ENCODE measurements at places on chromosomes 2 and 18.

GRCh38 chr2:168044176-168044575, 203.2 kb downstream of the STK39 start:
- no peak for DNase-seq

DNA sequence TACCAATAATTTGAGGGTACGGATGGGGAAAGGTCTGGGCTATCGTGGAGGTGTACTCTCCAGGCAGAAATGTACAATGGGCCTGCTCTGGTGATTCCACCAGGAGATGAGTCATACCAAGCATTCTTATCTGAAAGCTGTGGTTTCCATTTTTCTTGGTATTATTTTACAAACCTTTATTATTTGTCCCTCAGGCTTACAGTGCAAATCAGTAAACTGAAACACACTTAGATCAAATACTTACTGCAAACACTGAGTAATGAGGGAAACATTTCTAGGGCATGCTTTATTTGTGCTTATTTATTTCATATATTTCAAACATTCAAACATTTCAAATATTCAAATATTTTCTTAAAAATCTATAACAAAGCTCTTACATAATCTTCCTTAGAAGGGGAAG, 319.8 kb downstream of the RND3 start:
- no peak for DNase-seq

- DNase-seq: no peak
Measured at GRCh38 chr2:217444932-217445331, 557.9 kb downstream of the TNS1 start.

- DNase-seq: no peak
Measured at GRCh38 chr18:29198834-29199233, 1021.9 kb upstream of the CDH2 start.

- no peak for DNase-seq
Measured at GRCh38 chr2:53886406-53887280, 26.9 kb upstream of the GPR75 start.

GRCh38 chr2:88099798-88100488, 27.9 kb downstream of the FABP1 start:
- DNase-seq: no peak

GRCh38 chr2:137096693-137097092, 331.3 kb downstream of the THSD7B start:
- no peak for DNase-seq

- DNase-seq: no peak
Measured at GRCh38 chr18:2910751-2911425, 64.1 kb downstream of the EMILIN2 start.

DNA sequence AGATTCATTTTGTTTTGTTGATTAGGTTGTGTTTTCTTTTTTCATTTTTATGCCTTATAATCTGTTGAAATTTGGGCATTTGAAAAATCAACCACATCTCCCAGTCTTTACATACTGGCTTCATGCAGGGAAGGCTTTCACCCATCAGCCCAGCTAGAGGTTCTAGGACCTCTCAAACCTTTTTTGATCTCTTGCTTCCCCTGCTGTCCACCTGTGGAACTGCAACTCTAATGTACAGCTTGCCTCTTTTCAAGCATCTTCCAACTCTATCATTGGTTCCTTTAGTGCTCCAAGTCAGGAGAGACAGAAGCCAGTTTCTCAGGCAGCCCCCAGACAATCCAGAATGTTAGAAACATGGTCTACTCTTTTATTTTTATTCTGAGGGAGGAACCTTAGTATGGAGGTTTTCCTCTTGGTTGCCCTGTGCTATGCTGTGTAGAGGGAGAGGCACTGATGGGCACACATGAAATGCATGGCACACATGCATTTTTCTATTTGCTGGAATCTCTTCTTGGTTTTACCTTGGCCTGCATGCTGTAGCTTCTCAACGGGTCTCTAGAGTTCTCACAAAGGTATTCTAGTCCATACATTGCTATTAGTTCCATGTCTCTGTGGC, 107.2 kb upstream of the L3MBTL4 start:
- DNase-seq: no peak

DNA sequence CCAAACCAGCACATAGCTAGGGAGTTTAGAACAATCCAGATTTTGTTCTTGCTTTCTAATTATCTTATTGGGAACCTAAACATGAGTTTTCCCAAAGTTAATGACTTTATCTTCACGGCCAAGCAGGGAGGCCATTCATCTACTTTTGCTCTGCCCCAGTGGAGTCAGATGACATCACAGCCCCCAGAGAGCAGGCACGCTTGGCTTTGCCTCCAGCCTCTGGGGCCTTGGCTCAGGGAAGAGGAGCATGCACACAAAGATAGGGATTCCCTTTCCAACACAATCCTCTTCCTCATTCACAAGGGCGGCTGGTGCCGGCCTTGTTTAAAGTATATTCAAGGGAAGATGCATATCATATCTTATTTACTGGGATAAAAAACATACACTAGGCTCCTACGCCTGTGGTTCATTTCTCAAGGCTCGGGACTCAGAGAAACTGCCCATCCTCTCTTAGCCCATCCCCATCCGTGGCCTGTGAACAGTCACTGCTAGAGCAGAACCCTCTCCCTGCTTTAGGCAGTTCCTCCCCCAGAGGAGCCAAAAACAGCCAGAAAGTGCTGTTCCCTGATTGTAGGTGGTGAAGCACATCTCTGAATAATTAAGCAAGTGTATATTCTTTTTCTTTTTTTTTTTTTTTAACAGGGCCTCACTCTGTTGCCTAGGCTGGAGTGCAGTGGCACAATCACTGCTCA, 21.2 kb downstream of the TGFA start:
- DNase-seq: no peak

DNA sequence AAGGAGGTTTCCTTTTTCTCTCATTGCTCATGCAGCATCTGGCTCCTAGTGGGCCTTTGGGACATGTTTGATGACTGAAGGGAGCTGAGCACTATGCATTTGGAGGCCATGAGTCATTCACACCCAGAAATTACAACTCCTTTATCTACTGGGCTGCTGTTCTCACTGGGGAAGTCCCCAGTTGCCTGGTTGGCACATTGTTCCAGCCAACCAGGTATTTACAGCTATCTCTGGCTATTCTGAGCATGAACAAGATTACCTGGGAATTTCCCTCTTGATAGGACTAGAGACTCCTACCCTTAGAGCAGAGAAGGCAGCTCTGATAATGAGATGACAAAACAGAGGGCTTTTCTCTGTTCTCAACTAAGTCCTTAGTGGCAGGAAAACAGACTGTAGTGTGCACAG, 206.5 kb downstream of the SETBP1 start:
- peak; percentile 54 for DNase-seq

GRCh38 chr2:179412112-179412511, 147.5 kb upstream of the SESTD1 start:
- no peak for DNase-seq

DNA sequence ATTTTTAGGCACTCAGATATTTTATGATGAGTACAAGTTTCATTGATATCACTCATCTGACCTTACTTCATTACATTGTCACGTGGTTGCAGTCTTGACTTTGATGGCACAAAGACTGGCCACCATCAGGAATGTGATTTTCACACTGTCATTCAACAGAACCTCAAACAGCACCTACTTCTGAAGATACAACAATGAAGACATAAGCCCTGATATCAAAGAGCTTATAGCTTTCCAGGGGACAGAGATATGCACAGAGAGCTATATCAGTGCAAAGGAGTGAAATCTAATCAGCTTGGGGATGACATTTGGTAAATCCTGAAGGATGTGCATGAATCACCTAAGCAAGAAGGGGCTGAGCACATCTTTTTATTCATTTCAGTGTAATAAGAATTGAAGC, 72.3 kb downstream of the MEP1B start:
- DNase-seq: no peak

GRCh38 chr2:1236606-1237005, 176.7 kb upstream of the TPO start:
- DNase-seq: no peak

DNA sequence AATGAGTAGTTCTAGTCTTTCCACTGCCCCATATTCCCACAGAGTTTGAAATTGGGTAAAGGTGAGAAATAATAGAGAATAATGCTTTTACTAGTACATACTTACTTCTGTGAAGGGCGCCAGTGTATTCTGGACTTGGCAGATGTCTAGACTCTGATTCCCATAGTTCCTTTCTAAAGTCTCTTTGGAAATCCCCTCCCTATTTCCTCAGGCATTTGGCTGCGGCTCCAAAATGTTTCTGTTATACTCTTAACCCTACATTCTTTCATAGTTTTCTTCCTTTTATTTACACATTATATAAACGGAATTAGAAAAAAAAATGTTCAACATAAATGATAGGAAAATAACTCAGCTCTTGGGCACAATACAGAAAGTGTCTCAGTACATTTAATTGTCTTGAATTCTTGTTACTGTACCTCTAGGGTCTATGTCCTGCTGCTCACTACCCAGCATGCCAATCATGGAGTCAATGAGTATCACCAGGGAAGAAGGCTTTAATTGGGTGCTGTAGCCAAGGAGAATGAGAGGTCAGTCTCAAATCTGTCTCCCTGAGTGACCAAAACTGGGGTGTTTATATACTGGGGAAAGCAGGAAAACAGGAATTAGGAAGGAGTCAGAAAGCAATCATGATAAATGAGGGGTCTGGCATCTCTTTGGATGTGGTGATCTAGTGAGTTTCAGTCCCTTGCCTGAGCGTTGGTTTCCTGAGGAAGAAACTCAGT, 147.8 kb upstream of the MMADHC start:
- DNase-seq: no peak

DNA sequence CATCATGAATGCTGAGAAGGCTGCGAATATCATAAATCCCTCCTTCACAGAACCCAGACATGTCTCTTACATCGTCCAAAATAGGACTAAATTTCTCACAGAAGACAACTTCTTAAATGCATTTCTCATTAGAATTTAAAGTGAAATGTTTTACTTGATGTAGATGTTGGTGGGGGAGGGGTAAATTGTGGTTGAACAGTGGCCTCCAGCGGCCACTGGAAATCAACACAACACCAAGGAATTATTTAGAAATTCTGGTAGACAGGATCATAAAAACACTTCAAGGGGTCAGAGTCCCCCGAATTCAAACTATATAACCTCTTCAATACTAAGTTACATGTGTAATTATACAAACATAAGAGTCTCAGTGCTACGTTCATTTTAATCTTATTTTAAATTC, 135.9 kb downstream of the ABCA12 start:
- DNase-seq: peak; percentile 38

- DNase-seq: no peak
Measured at GRCh38 chr2:169203952-169204351, 134.6 kb downstream of the DHRS9 start.

- DNase-seq: no peak
Measured at GRCh38 chr2:113842919-113843736, 46.8 kb upstream of the ACTR3 start.

DNA sequence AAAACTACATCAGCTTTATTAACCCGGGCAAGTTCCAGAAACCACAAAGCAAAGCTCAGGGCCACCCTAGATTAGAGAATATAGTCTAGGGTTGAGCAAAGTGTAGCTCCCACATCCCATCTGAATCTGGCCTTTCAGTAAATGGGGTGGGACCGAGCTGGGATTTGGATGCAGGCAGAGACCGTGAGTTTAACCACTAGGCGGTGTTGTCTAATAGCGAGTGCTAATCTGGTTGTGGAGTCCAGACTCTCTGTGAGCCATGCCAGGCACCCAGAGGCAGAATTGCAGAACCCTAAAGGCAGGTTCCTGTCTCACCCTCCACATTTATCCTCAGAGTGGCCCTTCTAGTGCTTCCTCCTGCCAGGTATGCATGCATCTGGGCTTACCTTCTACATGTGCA, 435.9 kb downstream of the TSN start:
- DNase-seq: peak; percentile 30

- no peak for DNase-seq
Measured at GRCh38 chr2:192577706-192578105, 383.0 kb upstream of the TMEFF2 start.

GRCh38 chr18:66764230-66764629, 160.3 kb upstream of the CDH19 start:
- no peak for DNase-seq

DNA sequence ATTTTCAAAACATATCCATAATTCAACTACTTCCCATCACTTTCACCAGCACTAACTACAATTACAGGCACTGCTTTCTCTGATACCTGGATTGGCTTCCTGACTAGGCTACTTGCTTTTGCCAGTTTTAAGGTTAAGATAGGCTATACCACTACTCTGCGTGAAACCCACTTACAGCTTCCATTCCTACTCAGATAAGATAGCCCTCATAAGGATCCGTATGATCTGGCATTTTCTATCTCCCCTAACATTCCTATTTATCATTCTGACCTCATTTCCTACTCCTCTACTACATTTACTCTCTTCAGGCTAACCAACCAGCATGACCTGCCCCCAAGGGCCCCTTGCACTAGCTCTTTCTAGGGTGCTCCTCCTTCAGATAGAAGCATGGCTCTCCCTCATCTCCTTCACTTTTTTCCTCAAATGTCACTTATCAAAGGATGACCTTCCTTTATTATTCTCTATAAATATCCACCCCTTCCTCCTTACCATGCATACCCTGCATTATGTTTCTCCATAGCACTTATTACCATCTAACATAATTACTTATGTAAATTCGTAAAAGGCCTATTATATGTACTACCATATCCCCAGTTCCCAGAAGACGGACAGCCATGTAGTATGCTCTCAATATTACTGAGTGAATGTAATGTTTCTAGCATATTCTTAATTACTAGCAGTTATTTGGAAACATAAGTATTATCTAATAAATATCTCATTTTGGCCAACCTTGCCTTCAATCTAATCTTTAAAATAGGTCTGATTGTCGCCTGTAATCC, 4.4 kb downstream of the TIA1 start:
- no peak for DNase-seq

DNA sequence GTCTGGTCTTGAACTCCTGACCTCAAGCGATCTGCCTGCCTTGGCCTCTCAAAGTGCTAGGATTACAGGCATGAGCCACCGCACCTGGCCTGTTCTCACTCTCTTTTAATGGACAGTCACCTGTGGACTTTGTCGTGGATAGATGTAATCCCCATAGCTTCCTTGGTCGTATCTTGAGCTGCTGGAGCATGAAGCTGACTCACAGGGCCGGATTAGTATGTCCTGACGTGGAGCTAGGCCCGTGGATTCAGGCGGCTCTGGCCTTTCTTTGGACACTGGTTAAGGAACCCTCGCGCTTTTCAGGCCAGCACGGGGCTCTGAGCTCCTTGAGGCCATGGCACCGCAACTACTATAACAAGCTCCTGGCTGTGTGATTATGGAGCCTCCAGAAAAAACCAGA, 27.5 kb upstream of the GBX2 start:
- no peak for DNase-seq
